Thyroid gland (tissue), 4 donors: ENCODE measurements at places on chromosomes 6 and 20. TPM values are rescaled to one million over a fixed set of nuclear protein-coding genes. Genes with fewer than 3 reads are reported as not detected.

Gene SLC32A1
- total RNA-seq, result not detected

DNA sequence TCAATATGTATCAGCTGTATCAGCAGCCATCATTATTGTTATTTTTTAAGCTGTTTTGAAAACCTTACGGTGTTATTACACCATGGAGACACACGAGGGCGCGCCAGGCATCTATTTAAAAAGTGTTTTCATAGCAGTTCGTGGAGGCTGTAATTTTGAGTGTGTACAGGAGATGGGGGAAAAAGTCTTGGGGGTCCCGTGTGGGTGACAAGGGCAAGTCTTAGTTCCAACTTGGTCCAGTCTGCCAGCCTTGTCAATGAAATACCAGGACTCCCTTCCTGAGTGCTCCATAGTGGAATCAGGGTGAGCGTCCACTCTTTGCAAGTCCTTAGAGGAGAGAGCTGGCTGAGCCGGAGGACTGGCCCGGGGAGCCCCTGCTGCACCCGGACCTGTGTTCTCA, 43.3 kb downstream of the SLC2A10 start:
- H3K4me3 ChIP-seq, result no peak overlapping the region
- H3K4me1 ChIP-seq, result peaks cover 5% of the 10 kb centered on the region
- H3K27me3 ChIP-seq, result no peaks in the 10 kb centered on the region
- no peak overlapping the region for H3K27ac ChIP-seq
- peak; percentile 61 for DNase-seq

Gene MPC1
- 128 TPM for total RNA-seq

- no peaks in the 10 kb centered on the region for H3K4me1 ChIP-seq
- no peaks in the 10 kb centered on the region for H3K27me3 ChIP-seq
These were observed 34.3 kb downstream of the CCN2 start for GRCh38 chr6:131916847-131917246.

DNA sequence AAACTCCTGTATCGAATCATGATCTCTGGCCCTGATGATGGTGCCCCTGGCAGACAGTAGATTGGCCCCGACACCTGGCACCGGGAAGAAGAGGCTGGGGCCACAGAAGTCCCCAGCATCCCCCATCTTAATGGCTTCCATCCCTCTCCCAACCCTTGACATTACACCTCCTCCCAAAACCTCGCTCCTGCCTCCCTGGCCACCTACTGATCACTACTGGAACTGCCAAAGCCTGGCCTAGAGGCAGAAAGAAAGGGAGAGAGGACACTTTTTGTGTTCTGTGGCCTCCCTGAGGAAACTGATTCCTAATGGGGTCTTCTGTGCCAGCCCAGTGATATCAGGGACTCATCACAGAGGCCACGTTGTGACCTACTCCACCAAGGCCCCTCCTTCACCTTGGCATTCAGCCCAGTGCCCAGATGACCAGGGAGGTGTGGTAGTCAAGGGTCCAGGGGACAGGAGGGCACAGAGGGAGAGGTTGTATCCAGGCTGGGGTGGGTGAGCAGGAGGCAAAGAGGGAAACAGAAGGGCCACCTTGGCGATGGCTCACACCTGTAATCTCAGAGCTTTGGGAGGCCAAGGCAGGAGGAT, 6.1 kb downstream of the C20orf173 start:
- no peak overlapping the region for H3K4me3 ChIP-seq
- H3K36me3 ChIP-seq, result no peaks in the 10 kb centered on the region
- no peak for DNase-seq
- H3K4me1 ChIP-seq, result no peaks in the 10 kb centered on the region

GRCh38 chr6:123321020-123321419, 315.7 kb downstream of the TRDN start:
- H3K36me3 ChIP-seq, result no peaks in the 10 kb centered on the region
- DNase-seq, result no peak
- H3K27ac ChIP-seq, result no peak overlapping the region

- no peak overlapping the region for H3K4me3 ChIP-seq
- peak overlapping the region; percentile 12 for H3K27ac ChIP-seq
- no peak for DNase-seq
- H3K27me3 ChIP-seq, result no peaks in the 10 kb centered on the region
- H3K4me1 ChIP-seq, result no peaks in the 10 kb centered on the region
These were observed 66.8 kb upstream of the CD93 start for GRCh38 chr20:23152902-23153301.

DNA sequence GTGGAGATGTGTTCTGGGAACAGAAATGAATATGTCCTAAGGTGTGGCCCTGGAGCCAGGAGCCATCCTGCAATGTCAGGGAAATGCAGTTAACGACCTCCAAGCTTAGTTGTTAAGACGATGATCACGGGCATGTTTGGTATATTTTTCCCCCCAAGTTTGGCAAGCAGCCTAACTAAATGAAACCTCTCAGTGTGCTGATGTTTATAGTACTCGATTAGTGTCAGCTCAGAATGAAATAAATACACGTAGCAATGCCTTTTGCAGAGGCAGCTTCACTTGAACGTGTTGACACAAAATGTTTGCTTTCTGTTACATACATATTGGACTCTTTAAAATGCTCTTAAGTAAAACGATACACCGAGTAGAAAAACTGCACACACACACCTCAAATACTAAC, 76.2 kb upstream of the OLIG3 start:
- H3K36me3 ChIP-seq, result no peaks in the 10 kb centered on the region
- H3K27me3 ChIP-seq, result no peaks in the 10 kb centered on the region
- no peak overlapping the region for H3K27ac ChIP-seq
- no peak overlapping the region for H3K4me3 ChIP-seq

Gene ACOT8
- total RNA-seq, result 38.6 TPM

DNA sequence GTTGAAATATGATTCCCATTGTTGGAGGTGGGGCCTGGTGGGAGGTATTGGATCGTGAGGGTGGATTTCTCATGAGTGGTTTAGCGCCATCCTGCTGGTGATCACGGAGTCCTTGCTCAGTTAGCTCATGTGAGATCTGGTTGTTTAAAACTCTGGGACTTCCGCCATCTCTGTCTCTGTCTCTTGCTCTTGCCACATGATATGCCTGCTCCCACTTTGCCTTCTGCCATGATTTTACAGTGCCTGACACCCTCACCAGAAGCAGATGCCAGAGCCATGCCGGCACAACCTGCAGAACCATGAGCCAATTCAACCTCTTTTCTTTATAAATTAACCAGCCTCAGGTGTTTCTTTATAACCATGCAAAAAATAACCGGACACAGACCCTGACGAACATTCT, 44.7 kb upstream of the ZFP64 start:
- no peak overlapping the region for H3K27ac ChIP-seq
- H3K27me3 ChIP-seq, result no peaks in the 10 kb centered on the region
- no peaks in the 10 kb centered on the region for H3K36me3 ChIP-seq
- no peak for DNase-seq
- no peaks in the 10 kb centered on the region for H3K4me1 ChIP-seq

- peak; percentile 73 for DNase-seq
- H3K4me1 ChIP-seq, result peaks cover 22% of the 10 kb centered on the region
- H3K27ac ChIP-seq, result peak overlapping the region; percentile 59
- no peaks in the 10 kb centered on the region for H3K36me3 ChIP-seq
- H3K4me3 ChIP-seq, result no peak overlapping the region
These were observed 592.4 kb downstream of the RFPL4B start for GRCh38 chr6:112939563-112939962.
